ENCODE measurements at places on chromosomes 2 and 18.
A peak's percentile ranks its signal among the peaks of the same experiment; 100 is the strongest.

- no peak for DNase-seq
Observed at GRCh38 chr2:139438478-139438877, 658.3 kb upstream of the NXPH2 start.

DNA sequence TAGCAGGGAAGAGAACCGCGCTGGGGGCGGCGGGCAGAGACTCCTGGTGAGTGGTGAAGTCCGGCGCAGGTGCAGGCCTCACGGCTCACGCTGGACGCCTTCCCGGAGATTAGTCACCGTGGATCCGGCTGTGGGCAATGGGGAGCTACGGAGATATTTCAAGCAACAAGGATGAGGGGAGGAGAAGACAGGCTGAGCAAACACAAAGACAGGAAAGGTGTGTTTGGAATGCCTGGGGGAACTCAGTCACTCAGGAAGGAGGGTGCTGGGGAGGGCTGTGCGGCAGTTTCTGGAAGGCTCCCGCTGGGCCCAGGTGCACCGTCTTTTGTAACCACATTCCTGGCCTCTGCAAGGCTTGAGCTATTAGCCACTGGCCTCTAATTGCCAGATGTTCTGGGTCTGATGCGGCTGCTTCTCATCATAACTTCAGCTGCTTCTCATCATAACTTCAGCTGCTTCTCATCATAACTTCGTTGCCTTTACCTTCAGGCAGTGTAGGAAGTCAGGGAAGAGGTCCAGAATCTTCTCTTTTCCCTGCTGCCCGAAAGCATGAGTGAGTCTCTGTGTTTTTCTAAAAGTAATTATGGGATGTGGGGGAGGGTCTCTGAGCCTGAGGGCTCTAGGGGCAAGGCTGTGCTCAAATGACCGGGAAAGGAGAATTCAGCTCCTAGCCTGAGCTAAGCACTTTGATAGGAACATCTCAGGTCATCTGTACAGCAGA, 118.9 kb downstream of the PXDN start:
- peak; percentile 97 for DNase-seq

DNA sequence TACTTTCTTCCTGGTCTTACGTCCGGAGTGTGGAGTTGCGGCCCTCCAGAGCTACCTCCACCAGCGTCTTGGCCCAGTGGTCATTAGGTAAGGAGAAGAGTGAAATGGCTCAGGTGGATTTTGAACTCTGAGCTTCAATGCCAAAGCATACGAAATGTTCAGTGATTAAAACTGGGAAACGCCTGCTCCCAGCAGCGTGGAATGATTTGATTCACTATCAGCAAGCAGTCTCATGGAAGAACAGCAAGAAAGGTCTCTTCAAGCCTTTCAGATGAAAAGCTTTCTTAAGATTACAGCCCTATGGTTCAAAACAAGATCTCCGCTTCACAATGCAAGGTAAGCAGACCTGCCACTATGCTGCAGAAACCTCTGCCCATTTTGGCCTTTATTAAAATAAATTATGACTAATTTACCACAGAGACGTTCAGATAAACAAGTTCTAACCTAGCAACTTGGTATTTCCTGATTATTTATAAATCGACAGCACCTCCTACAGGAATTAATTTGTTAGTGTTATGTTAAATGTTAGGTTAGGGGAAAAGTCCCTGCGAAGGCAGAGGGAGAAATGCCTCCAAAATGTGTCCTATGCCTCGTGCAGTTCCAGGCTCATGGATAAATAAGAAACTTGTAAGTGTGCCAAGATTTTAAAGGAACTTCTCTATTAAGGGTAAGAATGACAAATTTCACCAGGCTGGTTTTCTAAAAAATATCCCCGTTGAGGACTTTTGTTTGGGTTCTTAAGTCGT, 10.1 kb downstream of the SP9 start:
- DNase-seq, result peak; percentile 75

DNA sequence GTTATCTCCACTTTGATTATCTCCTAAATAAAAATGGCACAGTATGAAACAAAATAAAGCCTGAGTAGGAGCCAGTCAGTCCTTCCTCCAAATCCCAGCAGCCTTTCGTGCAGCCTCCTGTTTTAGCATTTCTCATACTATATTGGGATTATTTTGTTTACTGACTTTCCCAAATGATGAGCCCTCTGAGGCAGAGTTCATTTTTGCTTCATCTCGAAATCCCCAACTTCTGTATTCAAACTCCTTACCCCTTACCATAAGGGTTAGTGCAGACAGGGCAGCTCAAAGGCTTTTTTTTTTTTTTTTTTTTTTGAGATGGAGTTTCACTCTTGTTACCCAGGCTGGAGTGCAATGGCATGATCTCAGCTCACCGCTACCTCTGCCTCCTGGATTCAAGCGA, 113.3 kb upstream of the FOSL2 start:
- no peak for DNase-seq

DNA sequence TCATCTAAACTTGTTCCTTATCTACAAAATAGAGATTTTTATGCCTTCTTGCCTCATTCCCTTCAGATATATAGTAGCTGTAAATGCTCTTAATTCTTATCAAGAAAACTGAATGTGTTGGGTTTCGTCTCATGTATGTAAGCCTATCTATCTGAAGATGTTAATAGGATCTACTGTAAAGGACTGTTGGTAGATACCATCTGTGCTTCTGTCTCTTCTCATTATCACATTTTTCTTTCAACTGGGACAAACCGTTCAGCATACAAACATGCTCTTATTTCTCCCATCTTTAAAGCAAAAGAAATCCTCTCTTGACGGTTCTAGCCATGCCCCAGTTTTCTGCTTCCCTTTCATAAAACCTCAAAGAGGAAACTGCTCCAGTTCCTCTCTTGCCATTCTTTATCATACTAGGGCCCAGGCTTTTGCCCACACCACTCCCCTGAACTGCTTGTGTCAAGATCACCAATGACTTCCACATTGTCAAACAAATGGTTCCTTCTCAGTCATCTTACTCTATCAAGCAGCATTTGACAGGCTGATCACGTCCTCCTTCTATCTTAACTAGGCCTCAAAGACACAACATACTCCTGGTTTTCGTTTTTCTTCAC, 88.7 kb downstream of the ARHGEF33 start:
- DNase-seq, result no peak

GRCh38 chr18:12569791-12570190, 88.1 kb downstream of the SPIRE1 start:
- no peak for DNase-seq
